Right renal pelvis (tissue), 4 donors: ENCODE measurements at places on chromosomes 6 and 20.

GRCh38 chr6:153976921-153977693, 61.9 kb upstream of the OPRM1 start:
- no peak for DNase-seq

GRCh38 chr6:89134723-89135122, 11.1 kb upstream of the PM20D2 start:
- DNase-seq = no peak

GRCh38 chr20:25204550-25205276, 9.2 kb downstream of the ENTPD6 start:
- no peak for DNase-seq

DNA sequence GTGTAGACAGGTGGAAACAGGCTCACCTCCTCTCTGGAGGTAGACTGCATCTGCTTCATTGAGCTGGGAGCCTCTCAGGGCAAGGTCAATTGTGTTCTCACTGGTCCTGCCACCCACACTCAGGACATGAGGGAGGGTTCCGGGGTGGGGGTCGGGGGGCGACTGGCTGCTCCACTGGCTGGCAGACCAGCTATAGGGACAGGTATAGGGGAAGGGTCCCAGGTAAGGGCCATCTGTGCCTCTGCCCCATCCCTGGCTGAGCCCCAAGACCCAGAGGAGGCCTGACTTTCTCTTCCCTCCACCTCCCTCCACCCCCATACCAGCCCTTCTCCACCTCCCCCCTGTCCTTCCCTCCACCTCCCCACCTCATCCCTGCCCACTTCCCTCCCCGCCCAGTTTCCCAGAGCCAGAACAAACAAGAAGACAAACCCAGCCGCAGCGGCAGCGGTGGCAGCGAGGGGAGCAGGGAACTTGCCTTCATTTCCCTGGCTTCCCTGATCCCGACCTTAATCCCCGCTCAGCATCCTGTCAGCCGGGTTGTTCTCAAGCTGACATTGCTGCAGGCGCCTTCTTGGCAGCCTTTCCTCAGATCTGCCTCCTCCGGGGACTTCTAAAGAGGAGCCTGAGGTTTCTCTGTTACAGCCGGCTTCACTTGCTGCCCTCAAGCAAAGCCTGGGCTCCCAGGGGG, 18.3 kb upstream of the FOXP4 start:
- no peak for DNase-seq

DNA sequence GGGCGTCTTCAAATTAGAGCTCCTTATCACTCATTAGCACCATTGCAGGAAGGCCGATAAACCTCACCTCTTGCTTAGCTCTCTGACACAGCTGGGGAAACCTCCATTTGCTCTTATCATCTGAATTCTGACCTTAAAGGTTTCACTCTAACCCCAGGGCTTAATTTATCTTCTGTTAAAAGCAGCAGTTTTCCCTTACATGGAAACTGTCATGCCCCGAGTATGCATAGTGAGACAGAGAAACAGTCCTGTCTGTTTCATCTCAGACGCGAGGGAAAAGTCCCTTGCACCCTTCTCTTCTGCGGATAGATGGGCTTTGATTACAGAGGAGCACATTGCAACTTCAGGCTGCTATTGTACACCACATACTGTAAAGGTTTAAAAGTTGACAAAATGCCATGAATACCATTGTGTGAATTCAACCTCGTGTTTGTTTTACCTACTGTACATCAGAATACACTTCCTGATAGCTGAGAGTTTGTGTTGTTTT, 191.5 kb upstream of the BMP2 start:
- no peak for DNase-seq

- no peak for DNase-seq
Measured at GRCh38 chr20:57957411-57958049, 247.7 kb upstream of the PMEPA1 start.

DNA sequence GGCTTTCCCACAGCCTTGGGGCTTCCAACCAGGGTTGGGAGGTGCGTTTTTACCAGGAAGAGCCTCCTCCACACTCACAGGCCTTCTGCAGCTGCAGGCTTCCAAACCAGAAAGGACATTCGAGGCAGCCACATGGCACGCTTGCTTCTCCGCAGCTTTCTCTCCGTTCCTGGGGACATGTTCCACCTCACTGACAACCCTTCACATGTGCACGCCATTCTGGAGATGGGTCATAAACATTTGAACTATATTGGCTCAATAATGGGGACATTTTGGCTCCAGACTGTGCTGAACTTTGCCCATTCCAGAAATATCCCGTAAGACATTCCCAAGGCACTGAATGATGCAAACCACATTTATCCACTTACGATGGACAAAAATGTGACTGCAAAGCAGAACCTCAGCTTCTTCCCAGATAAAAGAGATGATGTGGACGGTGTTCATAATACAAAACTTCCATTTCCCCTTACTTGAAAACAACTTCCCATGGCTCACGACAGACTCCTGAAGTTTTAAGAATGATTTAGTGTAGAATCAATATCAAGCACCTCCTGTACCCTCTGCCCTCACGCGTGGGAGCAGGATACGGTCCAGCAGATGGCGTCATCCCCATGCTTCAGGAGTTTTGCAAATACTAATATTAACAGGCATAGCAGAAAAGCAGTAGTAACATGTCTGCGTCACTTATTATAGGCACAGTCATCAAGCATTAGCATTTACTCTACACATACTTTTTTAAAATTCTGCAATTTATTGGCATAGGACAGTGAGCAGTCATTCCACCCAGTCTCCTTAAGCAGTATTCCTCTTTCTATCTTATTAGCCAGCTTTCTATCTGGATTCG, 25.4 kb upstream of the FOXF2 start:
- DNase-seq = no peak

DNA sequence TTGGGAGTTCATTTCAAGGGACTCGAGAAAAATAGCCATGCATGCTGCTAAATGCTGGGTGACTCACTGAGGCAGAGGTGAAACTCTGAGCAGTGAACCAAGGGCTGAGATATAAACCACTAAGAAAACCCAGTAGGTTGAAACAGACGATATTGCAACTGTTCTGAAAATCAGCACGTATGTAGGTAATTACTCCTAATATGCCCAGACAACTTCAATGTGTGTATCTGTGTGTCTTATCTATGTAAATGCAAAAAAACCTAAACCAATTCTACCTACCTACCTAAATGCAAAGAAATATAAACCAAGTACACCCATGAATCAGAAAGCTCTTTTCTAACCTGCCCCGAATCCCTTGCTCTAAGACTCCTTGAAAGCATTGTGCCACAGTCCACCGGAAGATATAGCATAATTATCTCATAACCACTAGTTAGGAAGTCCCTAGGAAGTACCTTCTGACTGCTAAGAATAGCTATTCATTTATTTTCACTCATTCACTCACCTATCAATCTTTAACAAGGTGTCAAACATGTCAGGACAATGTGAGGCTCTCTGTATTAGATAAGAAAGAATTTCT, 458.7 kb upstream of the RUNX2 start:
- DNase-seq = no peak

DNA sequence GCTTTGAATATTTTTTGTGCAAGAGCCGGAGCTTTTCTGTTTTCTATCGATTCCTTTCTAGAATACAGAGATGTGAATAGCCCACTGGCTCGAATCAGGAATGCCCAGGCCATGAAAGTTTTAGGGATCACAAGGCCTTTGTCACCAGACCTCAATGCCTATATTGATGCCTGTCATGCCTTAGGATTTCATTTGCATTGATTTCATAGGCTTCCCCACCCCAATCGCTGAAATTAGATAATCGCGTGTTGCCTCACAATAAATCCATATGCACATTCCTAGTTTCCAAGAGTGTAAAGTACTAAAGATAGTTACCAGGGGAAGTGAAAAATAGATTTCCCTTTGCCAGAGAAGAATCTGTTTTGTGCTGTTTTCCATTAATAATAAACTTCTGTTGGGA, 150.8 kb downstream of the SASH1 start:
- no peak for DNase-seq

DNA sequence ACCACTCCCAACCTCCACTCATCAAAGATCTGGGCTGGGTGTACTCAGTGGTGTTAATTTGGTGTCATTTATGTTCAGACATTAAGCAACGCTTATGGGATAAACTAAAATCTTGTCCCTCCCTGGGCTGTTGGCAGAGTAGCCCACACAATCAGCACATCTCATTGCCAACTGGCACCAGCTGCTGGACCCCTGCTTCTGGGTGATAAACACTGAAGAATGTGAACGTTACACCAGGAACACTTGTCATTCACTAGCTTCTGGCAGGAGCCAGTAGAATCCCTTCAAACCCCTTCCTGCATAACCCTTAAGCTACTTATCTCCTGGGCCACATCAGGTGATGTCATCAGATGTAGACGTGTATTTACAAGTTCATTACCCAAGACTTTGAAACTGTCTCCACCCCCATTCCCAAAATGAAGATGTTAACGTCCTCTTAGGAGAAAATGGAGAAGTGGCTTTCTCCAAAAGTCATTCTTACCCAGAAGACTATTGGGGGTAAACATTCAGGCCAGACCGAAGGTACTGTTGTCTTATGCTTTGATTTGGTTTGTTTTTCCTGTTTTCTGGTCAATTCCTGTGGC, 107.8 kb upstream of the CD93 start:
- no peak for DNase-seq

DNA sequence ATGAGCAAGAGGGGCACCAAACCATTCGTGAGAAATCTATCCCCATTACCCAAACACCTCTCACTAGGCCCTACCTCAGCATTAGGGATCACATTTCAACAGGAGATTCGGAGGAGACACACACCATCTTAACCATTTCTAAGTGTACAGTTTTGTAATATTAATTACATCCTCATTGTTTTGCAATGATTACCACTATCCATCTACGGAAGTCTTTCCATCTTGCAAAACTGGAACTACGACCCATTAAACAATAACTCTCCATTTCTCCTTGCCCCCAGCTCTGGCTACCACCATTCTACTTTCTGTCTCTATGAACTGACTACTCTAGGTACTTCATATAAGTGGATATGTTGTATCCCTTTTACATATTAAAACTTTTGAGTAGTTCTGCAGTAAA, 20.1 kb downstream of the ACOT13 start:
- DNase-seq = no peak

DNA sequence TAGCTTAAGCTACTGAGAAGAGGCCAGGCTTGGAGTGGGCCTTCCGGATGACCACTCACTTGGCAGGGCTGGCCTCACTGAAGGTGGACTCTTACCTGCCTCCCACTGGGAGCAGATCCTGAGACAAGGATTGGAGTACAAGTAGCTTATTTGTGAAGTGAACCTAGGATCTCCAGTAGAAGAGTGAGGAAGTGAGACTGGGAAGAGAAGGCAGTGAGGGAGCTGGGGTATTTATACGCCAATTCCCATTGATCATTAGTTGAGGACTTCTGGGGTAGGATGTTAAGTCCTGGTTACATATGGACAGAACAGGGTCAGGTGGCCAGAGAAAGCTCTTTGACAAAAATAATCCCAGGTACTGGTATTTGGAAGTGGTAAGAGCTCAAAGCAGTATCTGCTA, 32.3 kb upstream of the RNF24 start:
- DNase-seq = no peak
